ENCODE measurements at places on chromosomes 13 and 19.

DNA sequence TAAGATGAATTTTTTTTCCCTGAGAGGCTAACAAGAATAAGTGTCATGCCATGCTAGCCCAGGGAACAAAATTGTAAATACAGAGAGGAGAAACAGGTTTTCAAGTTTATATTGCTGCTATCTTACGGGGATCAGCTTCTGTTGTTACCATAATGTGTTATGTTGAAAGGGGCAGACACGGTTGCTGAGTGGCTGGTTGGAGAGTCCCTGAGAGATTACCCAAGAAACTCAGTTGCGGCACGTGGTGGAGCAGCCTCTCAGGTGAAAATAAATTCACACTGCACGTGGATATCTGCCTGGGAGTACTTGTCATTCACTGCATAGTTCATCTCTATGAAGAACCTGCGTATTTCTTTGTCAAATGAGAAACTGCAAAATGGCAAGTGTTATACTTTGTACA, 293.6 kb downstream of the TDRD3 start:
- no peak for DNase-seq

DNA sequence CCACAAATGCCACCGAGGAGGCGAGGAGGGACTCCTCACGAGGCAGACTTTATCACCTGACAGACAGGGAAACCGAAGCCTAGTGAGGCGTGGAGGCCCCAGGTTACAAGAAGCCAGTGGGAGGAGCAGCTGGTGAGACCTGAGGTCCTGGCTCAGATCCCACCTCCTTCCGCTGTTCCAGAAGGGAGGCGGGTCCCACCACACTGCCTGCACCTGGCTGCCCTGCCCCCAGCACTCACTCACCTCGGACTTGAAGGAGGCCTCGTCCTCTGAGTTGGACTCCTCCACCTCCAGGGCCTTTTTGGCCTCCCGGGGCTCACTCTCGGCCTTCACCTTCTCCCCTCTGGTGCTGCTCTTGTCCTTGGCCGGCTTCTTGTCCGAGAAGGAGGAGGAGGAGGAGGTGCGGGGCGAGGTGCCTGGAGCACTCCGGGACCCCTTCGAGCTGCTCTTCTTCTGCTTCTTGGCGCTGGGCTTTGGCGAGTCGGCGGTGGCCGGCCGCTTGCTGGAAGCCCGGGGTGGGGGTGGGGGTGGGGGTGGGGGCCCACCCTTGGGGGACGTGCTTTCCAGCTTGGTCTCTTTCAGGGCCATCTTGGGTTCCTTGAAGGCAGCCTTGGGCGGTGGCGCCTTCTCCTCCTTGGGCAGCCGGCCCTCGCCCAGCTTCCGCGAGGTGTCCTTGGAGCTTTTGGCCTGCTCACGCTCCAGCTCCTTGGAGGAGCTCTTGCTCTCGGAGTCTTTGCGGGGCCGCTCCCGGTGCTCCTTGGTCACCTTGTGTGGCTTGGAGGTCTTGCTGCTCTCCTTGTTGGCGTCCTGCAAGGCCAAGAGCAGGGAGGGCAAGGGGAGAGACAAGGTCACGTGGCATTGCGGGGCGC, 57.7 kb downstream of the MLLT1 start:
- DNase-seq = no peak

- no peak for DNase-seq
These were observed 1.1 kb downstream of the ARGLU1 start for GRCh38 chr13:106566641-106567473.

DNA sequence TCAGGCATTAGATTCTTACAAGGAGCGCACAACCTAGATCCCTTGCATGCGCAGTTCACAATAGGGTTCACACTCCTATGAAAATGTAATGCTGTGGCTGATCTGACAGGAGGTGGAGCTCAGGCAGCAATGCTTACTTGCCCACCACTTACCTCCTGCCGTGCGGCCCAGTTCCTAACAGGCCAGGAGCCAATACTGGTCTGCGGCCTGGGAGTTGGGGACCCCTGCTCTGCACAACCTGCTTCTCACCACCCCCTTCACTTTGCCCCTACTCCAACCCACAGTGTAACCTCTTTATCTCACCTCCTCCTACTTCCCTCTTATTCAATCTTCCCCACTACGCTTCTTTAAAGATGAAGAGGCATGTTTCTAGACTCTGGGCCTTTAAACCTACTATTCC, 240.2 kb downstream of the RGCC start:
- no peak for DNase-seq

DNA sequence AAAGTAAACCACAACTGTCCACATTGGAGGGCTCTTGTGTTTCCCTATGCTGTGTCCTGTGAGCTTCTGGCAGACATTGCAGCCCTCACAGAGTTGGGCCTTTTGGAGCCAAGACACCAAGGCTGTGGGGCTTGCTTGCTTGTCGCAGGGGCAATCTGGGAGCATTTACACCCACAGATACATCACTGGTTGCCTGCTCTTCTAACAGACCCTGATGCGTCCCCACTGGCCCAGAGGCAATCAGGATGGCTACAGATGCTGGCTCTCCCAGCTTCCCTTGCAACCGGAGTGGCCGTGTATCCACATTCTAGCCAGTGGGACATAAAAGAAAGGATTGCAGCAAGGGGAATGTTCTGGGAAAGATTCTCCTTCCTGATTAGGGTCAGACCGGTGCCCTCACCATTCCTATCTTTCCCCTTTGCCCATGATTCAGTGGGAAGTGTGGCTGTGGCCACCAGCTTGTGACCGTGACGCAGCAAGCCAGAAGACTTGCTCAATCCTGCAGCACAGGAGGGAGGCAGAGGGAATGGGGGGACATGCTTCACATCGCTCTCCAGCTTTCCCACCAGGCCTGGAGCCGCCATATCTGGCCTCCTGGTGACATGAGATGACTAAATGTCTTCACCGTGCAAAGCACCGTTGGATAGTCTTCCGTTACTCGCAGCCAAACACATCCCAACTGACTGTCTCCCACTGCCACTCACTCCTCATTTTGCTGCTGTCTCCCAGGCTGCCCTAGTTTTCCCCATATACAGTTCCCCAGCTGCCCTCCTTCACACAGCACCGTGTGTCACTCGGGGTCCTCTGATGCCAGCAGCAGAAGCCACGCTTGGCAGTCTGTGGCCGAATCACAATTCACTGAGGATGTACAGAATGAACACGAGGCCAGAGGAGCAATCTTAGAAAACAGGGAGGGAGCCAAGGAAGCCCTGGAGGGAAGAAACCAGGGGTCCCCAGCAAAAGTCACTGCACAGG, 151.0 kb downstream of the DPF1 start:
- DNase-seq = no peak

DNA sequence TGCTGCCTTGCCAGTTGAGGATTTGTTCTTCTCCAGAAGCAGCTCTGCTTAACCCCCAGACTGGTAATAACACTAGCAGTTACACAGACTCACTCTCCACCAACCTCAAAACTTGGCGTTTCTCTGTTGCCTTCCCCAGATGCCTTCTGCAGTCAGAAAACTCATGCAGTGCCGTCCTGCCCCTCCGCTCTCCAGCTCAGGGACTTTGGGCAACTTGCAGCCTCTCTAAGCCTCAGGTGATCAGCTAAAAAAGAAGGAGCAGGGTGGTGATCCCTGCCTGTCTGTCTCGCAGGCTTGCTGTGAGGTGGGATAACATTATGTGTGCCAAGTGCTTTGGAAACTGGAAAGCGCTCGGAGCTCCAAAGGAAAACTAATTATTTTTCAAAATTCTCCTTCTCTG, 391.6 kb downstream of the HS6ST3 start:
- no peak for DNase-seq

DNA sequence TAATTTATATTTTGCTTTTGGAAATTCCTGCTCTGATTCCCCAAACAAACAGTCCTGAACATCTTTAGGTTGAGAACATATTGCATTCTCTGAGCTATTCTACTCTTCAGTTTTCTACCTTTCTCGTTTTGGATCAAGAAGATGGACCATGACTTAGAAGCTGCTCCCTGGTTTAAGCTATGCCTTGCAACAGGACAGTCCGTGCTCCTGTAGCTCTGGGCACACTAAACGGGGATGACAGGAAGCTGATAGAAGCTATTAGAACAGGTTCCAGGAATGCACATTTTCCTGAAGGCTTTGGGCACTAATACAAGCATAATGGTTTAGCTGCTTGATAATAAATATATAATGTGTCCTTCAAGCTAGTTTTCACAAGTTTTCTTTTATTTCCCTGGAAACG, 385.2 kb downstream of the HS6ST3 start:
- no peak for DNase-seq

DNA sequence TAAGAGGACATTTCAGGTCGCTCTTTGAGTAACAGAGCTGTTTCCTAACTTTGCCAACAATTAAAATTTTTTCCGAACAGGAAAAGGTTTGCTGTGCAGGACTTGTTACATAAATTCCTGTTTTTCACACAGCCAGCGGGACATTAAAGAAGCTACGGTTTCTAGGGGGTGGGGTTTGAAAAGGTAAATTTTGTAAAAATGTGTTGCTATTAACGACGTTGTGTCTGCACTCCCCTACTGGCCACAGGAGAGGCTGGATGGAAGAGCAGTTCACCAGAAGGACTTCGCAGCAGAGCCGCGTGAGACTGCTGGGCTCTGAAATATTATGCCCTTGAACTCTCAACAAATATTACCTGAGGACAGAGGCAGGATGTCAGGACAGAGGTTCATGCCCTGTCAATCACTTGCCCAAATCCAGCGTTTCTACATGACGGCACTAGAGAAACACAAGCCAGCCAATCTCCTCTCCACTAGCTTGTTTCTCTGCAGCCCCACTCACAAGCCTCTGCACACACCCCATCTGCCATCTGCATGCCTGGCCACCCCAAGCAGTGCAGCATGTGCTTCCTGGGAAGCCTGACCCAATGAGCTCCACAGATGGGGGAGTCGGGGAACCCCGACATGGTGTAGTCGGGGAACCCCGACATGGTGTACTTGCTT, 102.0 kb downstream of the FOXO1 start:
- no peak for DNase-seq

DNA sequence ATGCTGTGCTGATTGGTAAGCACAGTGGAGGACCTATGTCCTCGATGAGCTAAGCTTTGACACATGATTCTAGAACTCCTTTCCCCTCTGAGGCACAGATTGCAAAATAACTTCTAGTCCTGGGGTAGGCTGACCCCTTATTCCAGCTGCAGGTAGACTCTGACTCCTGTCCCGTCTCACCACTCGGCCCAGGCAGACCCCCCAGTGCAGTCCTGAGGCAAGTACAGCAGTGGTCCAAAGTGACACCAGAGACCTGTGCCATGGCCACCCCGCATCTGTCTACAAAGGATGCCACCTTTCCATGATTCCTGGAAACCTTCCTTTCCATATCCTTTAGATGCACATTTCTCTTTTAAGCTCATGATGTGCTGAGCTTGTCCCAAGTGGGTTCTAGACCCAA, 482.5 kb downstream of the ZNF536 start:
- DNase-seq = no peak

DNA sequence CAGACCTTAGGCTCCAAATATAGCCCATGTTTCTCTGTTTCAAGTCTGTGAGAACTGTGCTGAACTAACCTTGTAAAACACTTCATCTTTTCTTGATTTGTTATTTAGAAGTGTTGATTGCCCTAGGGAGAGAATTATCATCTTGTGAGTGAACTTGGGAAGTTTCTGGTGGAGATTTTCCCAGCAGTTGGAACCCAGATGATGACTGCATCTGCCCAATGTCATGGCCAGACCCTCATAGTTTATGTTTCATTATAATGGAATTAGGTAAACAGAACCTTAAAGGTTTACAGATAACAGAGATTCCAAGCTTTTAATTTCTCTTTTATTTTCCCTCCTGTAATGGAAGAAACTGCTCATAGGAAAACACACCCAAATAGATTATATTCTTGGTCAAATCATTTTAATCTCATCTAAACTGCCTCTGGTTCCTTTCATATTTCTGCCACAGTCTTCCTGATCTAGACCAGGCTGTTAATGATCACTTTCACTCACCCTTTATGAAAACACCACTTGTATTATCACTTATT, 569.1 kb downstream of the KCTD12 start:
- no peak for DNase-seq

DNA sequence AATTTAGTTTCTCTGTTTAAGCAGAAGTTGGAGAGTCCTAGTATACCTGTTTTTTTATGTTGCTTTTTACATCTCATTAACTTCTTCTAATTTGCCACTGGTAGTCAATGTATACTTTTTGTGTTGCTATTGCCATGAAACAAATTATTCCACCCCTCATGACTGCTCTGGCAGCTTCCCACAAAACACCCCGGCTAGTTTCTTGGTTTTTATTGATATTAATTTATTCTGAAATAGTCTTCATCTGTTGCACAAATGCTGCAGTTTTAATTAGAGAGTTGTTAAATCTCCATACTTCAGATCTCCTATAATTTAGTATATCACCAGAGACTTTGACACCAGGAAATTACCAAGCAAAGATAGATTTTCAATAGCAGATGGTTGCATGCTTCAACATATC, 1159.3 kb upstream of the PRR20A start:
- no peak for DNase-seq

GRCh38 chr19:16586991-16587832, 15.0 kb upstream of the SLC35E1 start:
- DNase-seq = no peak

DNA sequence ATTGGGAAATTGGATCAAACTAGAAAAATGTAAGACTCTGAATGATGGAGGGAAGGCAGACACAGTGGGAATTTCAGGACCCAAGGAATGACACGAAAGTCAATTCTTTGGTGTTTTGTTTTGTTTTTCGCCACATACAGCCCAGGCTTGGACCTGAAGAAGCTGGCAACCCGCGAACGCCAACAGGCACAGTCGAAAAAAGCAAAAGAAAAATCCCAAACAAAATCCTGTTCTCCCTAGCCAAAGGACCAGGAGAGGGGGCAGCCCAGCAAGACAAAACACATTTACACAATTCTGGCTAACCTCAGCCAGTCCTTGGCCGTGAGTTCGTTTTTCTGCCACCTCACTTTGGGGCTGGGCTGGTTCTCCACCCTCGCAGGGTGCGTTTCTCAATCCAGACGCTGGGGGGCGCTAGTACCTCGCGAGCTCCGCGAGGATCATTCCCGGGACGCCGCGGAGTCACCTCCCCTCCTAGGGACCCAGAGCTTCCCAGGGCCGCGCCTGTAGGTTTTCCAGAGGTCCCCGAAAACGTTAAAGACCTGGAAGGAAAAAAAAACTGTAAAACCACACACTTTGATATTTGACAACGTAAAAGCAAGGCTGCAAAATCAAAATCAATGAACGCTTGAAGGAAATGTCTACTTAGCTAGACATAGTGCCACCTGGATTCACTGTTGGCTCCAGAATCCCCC, 34.9 kb upstream of the TPM4 start:
- DNase-seq = peak; percentile 43

DNA sequence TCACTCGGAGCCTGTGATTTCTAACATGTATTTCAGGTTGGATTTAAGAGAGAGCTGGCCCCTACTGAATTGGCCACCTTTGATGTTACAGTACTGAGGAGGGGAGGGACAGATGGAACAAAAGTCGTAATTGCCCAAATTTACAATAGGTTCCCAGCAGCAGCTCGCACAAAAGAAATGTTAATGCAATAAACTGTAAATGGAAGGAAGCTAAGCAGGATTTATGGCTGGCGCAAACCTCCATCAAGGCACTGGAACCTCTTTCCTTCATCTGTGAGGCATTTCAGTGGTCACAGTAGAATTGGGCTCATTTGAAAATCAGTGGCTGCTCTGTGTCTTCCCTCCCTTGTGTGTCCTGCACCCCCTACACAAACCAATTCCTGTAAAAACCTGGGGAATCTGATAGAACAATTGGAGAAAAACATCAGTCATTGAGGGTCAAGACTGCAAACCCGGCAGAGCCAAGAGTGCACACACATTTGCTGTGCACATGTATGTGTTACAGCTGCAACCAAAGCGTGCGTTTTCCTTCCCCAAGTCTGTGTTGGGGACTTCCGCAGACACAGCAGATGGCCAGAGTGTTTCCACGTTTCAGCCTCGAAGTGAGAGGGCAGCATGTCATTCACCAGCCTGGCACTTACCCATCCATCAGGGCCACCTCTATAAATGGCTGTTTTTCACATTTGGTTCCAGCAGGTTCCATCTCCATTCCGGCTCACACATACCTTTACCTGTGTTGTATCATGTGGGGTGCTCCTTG, 192.8 kb downstream of the TM9SF2 start:
- DNase-seq = no peak

All from stimulated activated CD8-positive, alpha-beta memory T cell treated with anti-CD3 and anti-CD28 coated beads, Interleukin-7, amount 100 ng/mL, for 1 hour (primary cell).